Stomach (tissue), 19 donors: ENCODE measurements at places on chromosomes 5 and 9. TPM values are rescaled to one million over a fixed set of nuclear protein-coding genes. Genes with fewer than 3 reads are reported as not detected.
A peak's percentile ranks its signal among the peaks of the same experiment; 100 is the strongest.

The PDCD1LG2 gene
- 2.3 TPM for total RNA-seq

The SPINK1 gene
- total RNA-seq, result 1,621 TPM

The ABO gene
- total RNA-seq, result 67.1 TPM

The TMEM252 gene
- total RNA-seq, result not detected

The CDC20B gene
- total RNA-seq, result not detected

DNA sequence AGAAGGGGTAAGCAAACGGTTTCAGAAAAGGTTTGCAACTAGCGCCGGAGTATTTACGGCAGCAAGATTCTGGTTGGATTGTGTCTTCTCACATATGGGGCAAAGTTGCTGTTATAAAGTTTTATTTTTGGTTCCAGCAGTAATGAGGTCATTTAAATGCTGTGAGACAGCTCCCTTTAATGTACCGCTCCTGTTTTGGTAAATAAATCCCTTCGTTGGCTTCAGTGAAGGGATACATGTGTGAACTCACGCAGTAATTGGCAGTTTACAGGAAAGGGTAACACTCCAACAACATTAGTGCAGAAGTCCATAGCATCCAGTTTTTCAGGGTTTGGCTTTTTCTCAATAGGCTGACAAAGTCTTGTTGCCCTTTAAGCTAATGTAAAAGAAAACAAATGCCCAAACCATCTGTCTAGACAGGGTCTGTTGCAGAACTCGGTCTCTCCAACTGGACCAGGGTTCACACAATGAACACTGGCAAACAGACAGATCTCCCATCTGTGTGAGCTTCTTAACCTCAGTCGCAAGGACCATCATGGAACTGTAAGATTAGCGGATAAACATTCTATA, 184.0 kb downstream of the GOLPH3 start:
- DNase-seq, result no peak
- H3K27ac ChIP-seq, result no peak overlapping the region
- no peaks in the 10 kb centered on the region for H3K27me3 ChIP-seq
- peaks cover 6% of the 10 kb centered on the region for H3K36me3 ChIP-seq

GRCh38 chr5:64210866-64211265, 45.2 kb downstream of the RNF180 start:
- no peaks in the 10 kb centered on the region for H3K36me3 ChIP-seq
- peaks cover 23% of the 10 kb centered on the region for H3K4me1 ChIP-seq
- H3K27me3 ChIP-seq, result no peaks in the 10 kb centered on the region
- no peak overlapping the region for H3K27ac ChIP-seq
- H3K4me3 ChIP-seq, result no peak overlapping the region
- DNase-seq, result no peak

GRCh38 chr5:15933259-15934207, 246.1 kb downstream of the MARCHF11 start:
- H3K4me3 ChIP-seq, result no peak overlapping the region
- no peak overlapping the region for H3K27ac ChIP-seq
- no peak for DNase-seq
- H3K27me3 ChIP-seq, result no peaks in the 10 kb centered on the region
- peaks cover 21% of the 10 kb centered on the region for H3K36me3 ChIP-seq

GRCh38 chr9:16309469-16310271, 560.8 kb downstream of the BNC2 start:
- no peaks in the 10 kb centered on the region for H3K27me3 ChIP-seq
- no peaks in the 10 kb centered on the region for H3K36me3 ChIP-seq
- H3K4me3 ChIP-seq, result no peak overlapping the region
- DNase-seq, result peak; percentile 87
- no peak overlapping the region for H3K27ac ChIP-seq
- peaks cover 5% of the 10 kb centered on the region for H3K4me1 ChIP-seq

- H3K27ac ChIP-seq, result no peak overlapping the region
- H3K4me1 ChIP-seq, result no peaks in the 10 kb centered on the region
- H3K4me3 ChIP-seq, result no peak overlapping the region
- H3K36me3 ChIP-seq, result no peaks in the 10 kb centered on the region
- DNase-seq, result no peak
These were observed 216.0 kb downstream of the GABRG2 start for GRCh38 chr5:162283609-162284008.

GRCh38 chr5:30874241-30875034, 319.0 kb upstream of the CDH6 start:
- no peaks in the 10 kb centered on the region for H3K27me3 ChIP-seq
- no peak overlapping the region for H3K27ac ChIP-seq
- no peaks in the 10 kb centered on the region for H3K4me1 ChIP-seq
- DNase-seq, result no peak
- no peaks in the 10 kb centered on the region for H3K36me3 ChIP-seq
- H3K4me3 ChIP-seq, result no peak overlapping the region

DNA sequence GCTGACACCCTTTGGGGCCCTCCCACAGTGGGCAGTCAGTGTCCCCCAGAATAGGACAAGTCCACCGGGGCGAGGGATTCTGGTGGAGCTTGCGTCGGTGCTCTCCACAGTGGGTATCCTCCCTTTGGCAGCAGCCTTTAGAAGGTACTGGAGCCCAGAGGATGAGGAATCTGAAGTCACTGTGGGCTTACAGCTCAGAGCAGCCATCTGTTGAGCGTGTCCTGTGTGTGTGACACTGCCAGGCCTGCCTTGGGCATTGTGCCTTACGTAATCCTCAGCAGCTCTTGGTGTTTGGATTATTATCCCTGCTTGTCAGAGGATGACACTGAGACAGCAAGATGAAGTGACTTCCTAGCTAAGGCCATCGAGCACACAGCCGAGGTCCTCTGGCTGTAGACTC, 12.6 kb downstream of the URM1 start:
- H3K4me1 ChIP-seq, result no peaks in the 10 kb centered on the region
- no peaks in the 10 kb centered on the region for H3K27me3 ChIP-seq
- H3K27ac ChIP-seq, result no peak overlapping the region
- H3K4me3 ChIP-seq, result no peak overlapping the region
- DNase-seq, result no peak

DNA sequence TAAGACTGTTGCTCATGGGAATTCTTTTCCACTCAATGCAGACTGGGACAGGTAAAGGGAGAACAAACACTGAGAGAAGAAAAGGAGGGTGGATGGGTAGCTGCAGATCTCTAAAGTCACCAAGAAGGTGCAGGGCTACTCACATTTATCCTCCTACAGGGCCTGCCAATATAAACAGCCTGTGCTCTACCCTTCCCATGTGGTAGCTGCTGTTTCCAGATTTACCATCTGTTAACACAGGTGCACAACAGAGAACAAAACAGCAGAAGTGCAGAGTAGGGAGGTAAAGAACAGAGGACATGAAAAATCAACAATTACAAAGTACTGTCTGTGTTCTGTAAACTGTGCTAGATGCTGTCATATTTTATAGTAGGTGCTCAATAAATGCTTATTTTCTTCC, 26.0 kb downstream of the JAKMIP2 start:
- H3K4me1 ChIP-seq, result no peaks in the 10 kb centered on the region
- no peak overlapping the region for H3K4me3 ChIP-seq
- H3K27ac ChIP-seq, result no peak overlapping the region
- no peaks in the 10 kb centered on the region for H3K36me3 ChIP-seq
- H3K27me3 ChIP-seq, result no peaks in the 10 kb centered on the region
- no peak for DNase-seq

DNA sequence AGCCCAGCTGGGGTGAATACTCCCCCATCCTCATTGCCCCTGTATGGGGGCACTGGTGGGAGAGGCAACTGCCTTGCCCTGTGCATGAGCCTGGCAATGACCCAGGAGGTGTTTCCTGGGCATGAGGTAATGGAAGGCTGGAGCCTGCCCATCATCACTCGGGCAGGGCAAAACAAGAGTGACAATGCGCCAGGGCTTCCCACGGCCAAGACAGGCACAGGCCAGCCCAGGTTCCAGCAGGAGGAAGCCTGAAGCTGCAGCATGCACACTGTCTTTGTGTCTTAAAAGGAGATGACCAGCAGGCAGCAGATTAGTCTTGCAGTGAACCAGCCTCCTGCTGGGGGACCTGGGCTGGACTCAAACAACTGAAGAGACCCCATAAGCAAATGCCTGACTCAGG, 92.2 kb upstream of the SMIM23 start:
- no peaks in the 10 kb centered on the region for H3K27me3 ChIP-seq
- DNase-seq, result no peak
- H3K27ac ChIP-seq, result no peak overlapping the region
- H3K4me1 ChIP-seq, result no peaks in the 10 kb centered on the region
